ENCODE measurements at places on chromosomes 1 and 21.
A peak's percentile ranks its signal among the peaks of the same experiment; 100 is the strongest.

DNA sequence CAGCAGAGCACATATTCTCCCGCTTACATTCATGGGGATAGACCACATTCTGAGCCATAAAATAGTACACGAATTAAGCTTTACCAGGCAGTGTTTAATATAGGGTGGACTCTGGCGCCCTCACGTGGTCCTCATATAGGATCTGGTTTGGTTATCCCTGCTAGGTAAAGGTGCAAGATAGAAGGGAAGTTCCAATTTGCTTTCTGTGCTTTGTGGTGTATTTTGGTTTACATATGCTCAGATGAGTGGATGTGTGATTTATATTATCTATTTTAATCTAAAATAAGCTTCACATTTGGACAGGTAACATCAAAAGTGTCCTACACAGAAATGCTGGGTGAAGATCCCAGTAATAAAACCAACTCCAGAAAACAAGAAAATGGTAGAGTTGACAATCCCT is 3.6 kb downstream of the CR1 start:
- peak; percentile 54 for DNase-seq

GRCh38 chr1:43135857-43136781 is 36.0 kb downstream of the EBNA1BP2 start:
- DNase-seq: no peak

- DNase-seq: no peak
Measured at GRCh38 chr1:218565377-218565776, 220.2 kb downstream of the TGFB2 start.

GRCh38 chr1:66506991-66507390 is 27.0 kb upstream of the SGIP1 start:
- DNase-seq: no peak

DNA sequence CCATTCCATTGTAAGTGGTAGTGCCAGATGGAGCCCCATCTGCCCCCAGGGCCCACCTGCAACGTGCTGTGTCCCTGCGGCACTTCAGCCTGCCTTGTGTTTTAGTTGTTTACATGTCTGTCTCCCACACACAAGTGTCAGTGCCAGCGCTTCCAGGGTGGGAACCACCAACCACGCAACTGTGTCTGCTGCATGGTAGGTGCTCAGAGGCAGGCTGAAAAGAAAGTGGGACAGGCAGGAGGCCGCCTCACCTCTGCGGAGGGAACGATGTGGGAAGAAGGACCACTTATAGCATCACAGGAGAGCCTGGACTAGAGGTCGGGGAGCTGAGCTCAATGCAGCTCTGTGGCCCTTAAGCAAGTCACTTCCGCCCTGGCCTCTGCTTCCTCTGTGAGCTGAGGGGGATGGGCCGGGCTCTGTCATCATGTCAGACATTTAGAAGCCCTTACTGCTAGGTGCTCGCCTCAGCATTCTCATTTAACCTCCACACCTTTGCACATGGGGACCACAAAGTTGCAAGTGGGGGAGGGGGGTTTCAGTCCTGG is 17.9 kb downstream of the SLC9A1 start:
- DNase-seq: peak; percentile 53

- DNase-seq: no peak
Measured at GRCh38 chr1:242004751-242005495, 6.0 kb upstream of the MAP1LC3C start.

GRCh38 chr1:29052100-29052499 is 71.6 kb downstream of the TMEM200B start:
- no peak for DNase-seq

- no peak for DNase-seq
Measured at GRCh38 chr1:243420016-243420945, 164.4 kb downstream of the SDCCAG8 start.

- no peak for DNase-seq
Measured at GRCh38 chr1:22556391-22557104, 6.7 kb upstream of the EPHA8 start.

DNA sequence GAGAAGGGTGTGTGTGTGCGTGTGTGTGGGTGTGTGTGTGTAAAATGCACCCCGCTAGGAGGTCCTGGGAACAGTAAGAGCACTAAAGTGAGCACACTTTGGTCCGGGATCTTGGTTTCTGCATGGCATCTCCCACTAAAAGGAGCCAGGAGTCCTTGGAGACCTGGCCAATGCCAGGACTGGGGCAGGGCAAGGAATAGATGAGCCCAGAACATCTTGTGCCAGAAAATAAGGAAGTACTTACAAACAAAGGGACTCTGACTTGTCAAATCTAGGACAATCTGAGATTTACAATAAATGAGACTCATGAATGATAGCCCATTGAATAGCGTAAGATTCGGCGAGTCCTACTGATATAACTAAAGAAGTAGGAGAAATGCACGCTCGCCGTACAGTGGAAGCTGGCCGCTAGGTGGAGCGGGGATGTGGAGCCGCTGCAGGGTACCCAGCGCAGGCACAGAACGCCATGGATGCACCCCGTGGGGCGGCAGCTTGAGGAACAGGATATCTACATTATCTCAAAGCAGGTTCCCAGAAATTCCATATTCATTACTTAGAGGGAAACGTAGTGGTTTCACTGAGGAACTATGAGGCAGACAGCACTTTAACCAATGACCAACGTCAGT is 7.1 kb downstream of the SLC37A1 start:
- no peak for DNase-seq

- no peak for DNase-seq
Measured at GRCh38 chr1:36920801-36921405, 113.4 kb downstream of the GRIK3 start.

GRCh38 chr1:17819129-17819802 is 64.1 kb downstream of the ACTL8 start:
- no peak for DNase-seq

DNA sequence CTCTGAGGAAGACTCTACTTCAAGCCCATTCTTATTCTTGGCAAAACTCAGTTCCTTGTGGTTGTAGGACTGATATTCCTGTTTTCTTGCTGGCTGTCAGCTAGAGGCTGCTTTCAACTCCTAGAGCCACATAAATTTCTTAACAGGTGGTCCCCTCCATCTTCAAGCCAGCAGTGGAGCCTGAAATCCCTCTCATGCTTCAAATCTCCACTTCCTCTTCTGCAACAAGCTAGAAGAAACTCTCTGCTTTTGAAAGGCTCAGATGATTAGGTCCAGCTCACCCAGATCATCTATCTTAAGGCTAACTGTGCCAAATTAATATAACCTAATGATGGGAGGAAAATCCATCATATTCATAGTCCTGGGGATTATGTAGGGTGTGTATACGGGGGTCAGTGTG is 43.2 kb upstream of the CD34 start:
- DNase-seq: no peak

- no peak for DNase-seq
Measured at GRCh38 chr1:243549108-243549507, 293.3 kb downstream of the SDCCAG8 start.

DNA sequence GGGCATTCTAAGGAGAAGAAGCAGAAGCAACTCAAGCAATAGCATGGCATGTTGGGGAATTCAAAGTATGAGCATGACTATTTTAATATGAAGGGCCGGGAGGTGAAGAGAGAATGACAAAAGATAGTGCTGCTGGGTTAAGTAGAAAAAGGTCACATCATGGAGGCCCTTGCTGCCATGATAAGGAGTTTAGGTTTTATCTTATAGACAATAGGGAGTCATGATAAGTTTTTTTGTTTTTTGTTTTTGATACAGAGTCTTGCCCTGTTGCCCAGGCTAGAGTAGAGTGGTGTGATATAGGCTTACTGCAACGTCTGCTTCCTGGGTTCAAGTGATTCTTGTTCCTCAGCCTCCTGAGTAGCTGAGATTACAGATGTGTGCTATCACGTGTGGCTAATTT is 3.1 kb downstream of the BNIPL start:
- no peak for DNase-seq

DNA sequence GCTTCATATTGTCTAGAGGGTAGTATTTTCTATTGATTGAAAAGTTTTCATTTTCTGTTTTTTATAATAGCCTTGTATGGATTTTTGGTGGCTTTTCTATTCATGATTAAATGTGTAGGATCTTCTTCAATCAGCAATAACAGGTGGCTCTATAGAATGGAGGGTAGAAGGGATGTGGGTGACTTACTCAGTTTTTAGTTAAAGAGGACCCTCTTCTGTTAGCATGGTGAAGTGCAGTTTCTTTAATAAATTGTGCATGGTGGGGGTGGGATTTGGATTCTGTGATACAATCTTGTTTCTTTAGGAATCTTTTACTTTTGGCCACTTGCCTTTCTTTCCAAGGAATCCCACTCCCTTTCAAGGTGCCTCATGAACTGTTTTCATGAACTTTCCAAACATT is 64.7 kb downstream of the SLC35A3 start:
- DNase-seq: no peak

GRCh38 chr1:60130703-60131102 is 57.1 kb upstream of the C1orf87 start:
- DNase-seq: no peak

DNA sequence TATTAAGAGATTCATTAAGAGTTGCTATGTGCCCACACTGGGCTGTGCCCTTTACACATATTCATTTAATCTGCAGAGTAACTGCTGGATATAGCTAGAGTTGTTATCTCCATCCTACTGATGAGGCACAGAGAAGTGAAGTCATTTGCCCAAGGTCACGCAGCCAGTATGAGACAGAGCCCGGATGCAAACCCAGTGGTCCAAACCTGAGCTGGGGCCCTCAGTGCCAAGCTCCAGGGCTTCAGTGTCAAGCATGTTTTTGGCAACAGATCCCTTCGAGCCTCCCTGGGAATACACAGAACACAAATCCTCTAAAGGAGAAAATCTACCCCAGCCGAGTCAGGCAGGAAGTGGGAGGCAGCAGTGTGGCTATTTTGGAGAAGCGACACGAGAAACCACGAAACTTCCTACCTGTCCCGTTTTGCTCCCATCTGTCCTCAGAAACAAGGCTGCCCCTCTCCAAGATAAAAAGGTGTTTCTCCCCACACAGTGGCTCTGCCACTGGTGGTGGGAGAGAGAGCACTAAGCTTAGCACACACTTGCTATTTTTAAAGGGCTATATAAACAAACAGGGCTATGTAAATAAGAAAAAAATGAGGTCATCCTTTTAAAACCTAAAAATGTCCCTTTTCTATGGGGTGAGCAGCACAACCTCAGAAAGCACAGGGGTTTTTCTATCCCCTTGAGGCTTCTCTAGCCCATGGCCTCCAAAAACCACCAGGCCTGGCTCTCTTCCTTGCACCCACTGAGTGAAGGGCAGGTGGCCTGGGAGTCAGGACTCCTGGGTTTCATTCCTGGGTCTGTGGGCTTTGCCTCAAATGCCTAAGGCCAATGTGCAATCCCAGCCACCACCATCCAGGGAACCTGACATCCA is 138.6 kb upstream of the EDN2 start:
- DNase-seq: no peak

GRCh38 chr1:24643363-24644099 is 429 bp downstream of the SRRM1 start:
- no peak for DNase-seq

DNA sequence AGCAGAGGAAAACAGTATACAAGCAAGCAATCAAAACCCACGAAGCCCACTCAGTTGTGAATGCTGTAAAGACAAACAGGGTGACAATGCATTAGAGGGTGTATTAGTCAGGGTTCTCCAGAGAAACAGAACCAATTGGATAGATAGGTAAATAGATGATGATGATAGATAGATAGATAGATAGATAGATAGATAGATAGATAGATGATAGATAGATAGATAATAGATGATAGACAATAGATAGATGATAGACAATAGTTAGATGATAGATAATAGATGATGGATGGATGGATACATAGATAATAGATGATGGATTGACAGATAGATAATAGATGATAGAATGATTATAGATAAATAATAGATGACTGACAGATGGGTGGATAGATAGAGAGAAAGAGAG is 48.3 kb downstream of the LRRC38 start:
- no peak for DNase-seq

GRCh38 chr1:160726498-160727315 is 12.3 kb upstream of the SLAMF7 start:
- DNase-seq: peak; percentile 53

GRCh38 chr1:113390871-113391648 is 745 bp downstream of the MAGI3 start:
- no peak for DNase-seq

DNA sequence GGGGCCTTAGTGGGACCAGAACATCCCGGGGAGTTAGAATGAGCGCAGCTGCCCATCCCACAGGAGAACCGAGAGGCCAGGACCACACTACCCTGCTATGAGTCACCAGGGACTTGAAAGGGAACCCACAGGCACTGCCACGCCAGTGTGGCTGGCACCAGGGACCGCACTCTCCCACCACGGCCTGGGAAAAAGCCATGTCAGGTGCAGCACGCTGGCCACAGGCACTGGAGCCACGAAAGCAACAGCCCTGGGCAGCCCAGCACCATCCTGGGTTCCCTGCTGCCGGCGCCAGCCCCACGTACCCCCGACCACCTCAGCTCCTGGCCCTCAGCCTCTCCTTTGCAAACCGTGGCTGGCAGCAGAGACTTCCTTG is 14.1 kb upstream of the TMEM240 start:
- DNase-seq: no peak

- DNase-seq: peak; percentile 3
Measured at GRCh38 chr1:205812271-205812877, 624 bp downstream of the SLC41A1 start.

GRCh38 chr1:9542430-9542829 is 3.2 kb downstream of the SLC25A33 start:
- no peak for DNase-seq

DNA sequence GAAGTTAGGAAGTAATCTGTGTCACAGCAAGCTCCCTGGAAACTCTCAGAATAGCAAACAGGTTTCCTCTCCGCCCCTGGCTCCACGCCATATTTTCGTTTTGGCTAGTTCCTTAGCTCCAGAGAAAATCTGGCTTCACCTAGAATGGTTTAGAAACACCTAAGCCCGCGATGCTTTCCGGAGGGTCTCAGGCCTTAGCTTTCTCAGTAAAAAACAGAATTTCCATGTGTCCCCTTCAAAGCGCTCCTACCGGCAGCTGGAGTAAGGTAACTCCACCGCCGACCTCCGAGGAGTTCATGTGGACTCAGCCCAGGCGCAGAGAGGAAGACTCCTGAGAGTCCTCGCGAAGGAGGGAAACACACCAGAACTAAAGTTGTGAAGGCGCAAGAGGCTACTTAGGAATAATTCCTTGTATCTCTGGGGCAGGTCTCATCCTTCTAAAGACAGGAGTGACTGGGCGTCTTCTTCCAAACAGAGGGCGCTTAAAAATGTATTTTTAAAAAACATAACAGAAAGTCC is 406 bp downstream of the KIAA0040 start:
- no peak for DNase-seq

DNA sequence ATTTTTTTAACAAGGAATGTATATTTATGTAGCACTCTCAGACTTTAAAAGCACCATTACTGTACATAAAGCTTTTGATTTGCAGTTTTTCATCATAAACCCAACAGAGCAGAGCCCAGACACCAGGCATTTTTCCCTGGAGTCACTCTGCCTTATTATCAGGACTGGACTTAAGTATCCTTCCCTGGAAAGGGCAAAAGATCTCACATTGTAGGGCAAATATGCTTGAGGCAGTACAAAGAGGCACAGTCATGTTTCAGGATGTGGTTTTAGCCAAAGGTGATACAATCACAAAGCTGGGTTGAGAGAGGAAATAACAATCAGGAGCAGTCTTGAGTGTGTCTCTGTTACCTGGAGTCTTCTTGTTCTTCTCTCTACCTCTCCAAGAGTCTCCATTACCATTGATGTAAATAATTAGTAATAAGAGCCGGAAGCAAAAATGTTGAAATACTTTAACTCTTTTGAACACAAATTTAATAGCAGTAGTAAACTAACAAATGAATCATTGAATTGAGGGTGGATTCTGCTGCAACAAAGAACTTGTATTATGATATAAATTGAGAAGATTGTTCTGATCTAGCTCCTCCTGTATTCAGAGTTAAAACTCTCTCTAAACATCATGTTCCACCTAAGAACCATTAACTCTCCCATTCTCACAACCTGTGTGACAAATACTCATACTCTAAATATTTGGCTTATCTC is 160.5 kb downstream of the LTN1 start:
- peak; percentile 14 for DNase-seq

GRCh38 chr1:166489670-166490436 is 323.1 kb upstream of the FAM78B start:
- peak; percentile 20 for DNase-seq

All from stimulated activated CD8-positive, alpha-beta memory T cell treated with anti-CD3 and anti-CD28 coated beads, Interleukin-12 subunit alpha, Interleukin-12 subunit beta, amount 100 ng/mL, for 1 hour (primary cell).